Thoracic aorta (tissue), 2 donors: ENCODE measurements at places on chromosomes 6 and 20.

GRCh38 chr6:50185006-50185405, 135.3 kb upstream of the DEFB112 start:
- H3K4me1 ChIP-seq = no peaks in the 10 kb centered on the region
- no peaks in the 10 kb centered on the region for H3K27me3 ChIP-seq
- H3K27ac ChIP-seq = no peak overlapping the region
- H3K36me3 ChIP-seq = no peaks in the 10 kb centered on the region

DNA sequence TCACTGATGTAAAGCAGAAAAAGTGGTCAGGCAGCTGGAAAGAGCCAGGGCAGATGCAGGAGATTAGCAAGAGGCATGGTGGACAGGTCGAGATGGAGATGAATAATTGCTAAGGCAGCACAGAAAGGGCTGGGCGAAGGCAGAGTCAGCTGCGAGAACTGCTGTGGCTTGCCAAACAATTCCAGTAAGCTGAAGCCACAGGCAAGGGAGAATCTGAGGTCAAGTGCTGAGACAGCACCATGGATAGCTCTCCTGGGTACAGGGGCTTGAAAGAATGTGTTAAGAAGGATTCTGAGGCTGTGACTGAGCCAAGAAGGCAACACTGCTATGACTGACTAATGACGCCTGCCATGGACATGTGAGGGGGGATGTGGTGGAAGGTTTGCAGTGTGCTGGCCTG, 220.8 kb upstream of the FOXA2 start:
- no peaks in the 10 kb centered on the region for H3K27me3 ChIP-seq
- no peaks in the 10 kb centered on the region for H3K36me3 ChIP-seq
- DNase-seq = no peak
- H3K4me3 ChIP-seq = no peak overlapping the region
- no peak overlapping the region for H3K27ac ChIP-seq

DNA sequence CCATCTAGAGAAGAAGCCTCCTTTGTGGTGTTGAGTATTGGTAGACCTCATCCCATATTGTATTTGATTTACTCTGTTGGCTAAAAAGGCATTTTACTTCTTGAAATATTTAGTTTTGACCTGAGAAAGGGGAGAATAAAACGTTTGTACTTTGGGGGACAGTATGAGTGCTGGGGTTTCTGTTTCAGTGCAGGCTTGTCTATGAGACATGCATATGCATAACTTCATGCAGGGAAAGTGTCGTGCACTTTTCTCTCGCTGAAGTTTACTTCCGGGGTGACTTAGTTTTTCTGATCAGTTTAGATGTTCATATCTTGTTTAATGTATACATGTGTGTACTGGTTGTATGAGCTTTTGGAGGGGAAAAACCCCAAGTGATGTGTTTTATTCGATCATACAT, 59.5 kb downstream of the UTRN start:
- DNase-seq = no peak
- H3K36me3 ChIP-seq = no peaks in the 10 kb centered on the region
- H3K4me1 ChIP-seq = peaks cover 36% of the 10 kb centered on the region
- H3K27ac ChIP-seq = no peak overlapping the region

DNA sequence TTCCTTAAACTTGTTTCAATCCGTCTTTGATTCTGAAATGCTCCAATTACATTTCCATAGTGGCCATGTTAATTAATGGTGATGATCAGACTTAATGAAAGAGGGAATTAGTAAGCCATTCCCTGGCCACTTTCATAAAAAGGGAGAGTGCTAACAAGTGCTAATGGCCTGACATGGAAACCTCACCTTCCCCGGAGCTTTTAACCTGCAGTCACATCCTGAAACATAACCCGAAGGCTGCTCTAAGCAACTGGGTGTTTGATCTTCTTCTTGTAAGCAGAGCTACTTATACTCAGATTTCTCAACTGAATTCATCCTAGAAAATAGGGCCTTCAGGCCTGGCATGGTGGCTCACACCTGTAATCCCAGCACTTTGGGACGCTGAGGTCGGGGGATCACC, 67.1 kb upstream of the ZMYND8 start:
- no peaks in the 10 kb centered on the region for H3K27me3 ChIP-seq
- H3K27ac ChIP-seq = no peak overlapping the region
- no peaks in the 10 kb centered on the region for H3K4me1 ChIP-seq
- H3K36me3 ChIP-seq = no peaks in the 10 kb centered on the region

GRCh38 chr6:25889877-25890853, 16.1 kb upstream of the SLC17A3 start:
- no peak for DNase-seq
- H3K36me3 ChIP-seq = no peaks in the 10 kb centered on the region
- H3K4me3 ChIP-seq = no peak overlapping the region
- H3K27me3 ChIP-seq = no peaks in the 10 kb centered on the region

GRCh38 chr6:6376845-6377244, 56.4 kb upstream of the F13A1 start:
- H3K27ac ChIP-seq = no peak overlapping the region
- no peaks in the 10 kb centered on the region for H3K27me3 ChIP-seq
- no peak overlapping the region for H3K4me3 ChIP-seq
- no peaks in the 10 kb centered on the region for H3K4me1 ChIP-seq

DNA sequence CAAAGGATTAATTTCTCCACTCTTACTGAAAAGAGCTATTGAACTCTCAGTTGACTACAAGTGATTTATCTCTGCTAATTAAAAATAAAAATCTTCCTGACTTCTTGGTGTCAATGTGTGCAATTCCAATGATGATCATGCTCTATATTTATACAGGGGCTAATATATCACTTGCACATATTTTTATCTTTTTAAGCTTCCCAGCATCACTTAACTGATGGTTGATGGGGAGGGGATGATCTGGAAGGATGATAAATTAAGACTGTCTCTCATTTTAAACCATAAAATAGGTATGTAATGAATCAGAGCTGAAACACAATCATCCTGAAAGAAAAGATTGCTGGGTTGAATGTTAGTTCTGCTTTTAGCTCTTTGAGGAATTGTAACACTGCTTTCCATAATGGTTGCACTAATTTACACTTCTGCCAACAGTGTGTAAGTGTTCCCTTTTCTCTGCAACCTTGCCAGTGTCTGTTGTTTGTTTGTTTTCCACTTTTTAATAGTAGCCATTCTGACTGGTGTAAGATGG, 169.6 kb upstream of the ECI2 start:
- DNase-seq = no peak
- no peaks in the 10 kb centered on the region for H3K4me1 ChIP-seq
- no peak overlapping the region for H3K4me3 ChIP-seq
- H3K27ac ChIP-seq = no peak overlapping the region

DNA sequence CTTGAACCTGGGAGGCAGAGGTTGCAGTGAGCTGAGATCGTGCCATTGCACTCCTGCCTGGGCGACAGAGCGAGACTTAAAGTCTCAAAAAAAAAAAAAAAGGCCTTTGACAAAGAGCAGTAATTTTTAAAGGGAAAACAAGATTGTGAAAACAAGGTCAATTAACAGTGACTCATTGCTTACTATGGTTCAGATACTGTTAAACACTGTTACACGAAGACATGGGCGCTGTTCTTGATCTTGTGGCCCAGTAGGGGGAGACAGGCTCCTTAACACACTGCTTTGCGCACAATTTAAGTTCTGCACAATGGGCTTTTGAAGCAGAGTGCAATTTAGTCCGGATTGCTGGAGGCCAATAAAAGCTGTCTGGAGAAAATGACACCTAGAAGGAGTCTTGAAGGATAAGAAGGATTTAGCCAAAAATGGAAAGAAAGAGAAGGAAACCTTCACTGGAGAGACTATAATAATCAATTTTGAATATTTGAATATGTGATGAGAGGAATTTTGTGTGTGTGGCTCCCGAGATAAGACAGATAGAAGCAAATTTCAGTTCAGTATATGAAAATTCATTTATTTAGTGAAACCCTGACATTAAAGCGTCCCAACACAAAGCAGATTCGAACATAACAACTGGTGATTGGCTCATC, 6.0 kb upstream of the LATS1 start:
- H3K36me3 ChIP-seq = peaks cover 4% of the 10 kb centered on the region
- no peak overlapping the region for H3K27ac ChIP-seq
- H3K4me1 ChIP-seq = no peaks in the 10 kb centered on the region
- H3K4me3 ChIP-seq = no peak overlapping the region

DNA sequence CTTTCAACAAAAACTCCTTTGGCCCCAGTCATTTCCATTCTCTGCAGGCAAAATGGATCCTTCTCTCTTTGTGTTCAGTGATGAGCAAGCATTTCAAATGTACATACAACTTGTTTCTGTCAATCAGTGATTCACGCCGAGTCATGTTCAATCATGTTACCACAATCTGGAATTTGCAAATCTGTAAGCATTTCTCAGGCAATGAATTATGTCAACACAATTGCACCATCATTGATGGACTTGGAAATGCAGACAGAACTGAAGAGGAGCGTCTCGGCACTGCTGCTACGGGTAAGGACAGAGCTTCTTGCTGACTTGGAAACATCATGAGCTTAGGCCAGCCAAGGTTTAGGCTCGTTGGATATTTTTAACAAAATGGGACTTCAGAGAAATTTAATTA, 132.8 kb upstream of the AGPAT4 start:
- no peak overlapping the region for H3K27ac ChIP-seq
- DNase-seq = no peak
- H3K27me3 ChIP-seq = no peaks in the 10 kb centered on the region
- H3K4me1 ChIP-seq = no peaks in the 10 kb centered on the region
- no peak overlapping the region for H3K4me3 ChIP-seq
- H3K36me3 ChIP-seq = no peaks in the 10 kb centered on the region

DNA sequence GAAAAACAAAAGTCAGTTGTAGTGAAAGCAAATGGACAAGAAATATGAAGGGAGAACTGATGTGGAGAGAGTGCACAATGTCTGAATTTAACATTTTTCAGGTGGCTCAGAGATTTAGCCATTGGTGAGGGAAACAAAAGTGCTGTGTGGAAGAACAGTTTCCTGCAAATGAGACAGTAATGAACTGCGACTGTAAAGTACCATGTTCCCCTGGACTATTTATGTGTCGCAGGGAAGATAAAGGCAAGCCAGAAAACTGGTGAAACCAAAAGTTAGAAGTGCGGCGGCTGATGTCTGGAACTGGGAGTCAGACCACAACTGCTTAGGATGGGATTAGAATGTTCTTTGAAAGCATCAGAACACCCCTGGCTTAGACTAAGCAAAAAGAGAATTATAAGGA, 905.1 kb upstream of the MAN1A1 start:
- no peaks in the 10 kb centered on the region for H3K4me1 ChIP-seq
- H3K36me3 ChIP-seq = no peaks in the 10 kb centered on the region
- no peaks in the 10 kb centered on the region for H3K27me3 ChIP-seq
- no peak overlapping the region for H3K27ac ChIP-seq
- no peak for DNase-seq
- no peak overlapping the region for H3K4me3 ChIP-seq

GRCh38 chr20:13800728-13801134, 15.9 kb downstream of the NDUFAF5 start:
- peak; percentile 6 for DNase-seq
- H3K4me1 ChIP-seq = peaks cover 4% of the 10 kb centered on the region
- H3K27ac ChIP-seq = no peak overlapping the region
- H3K4me3 ChIP-seq = no peak overlapping the region
- no peaks in the 10 kb centered on the region for H3K27me3 ChIP-seq

DNA sequence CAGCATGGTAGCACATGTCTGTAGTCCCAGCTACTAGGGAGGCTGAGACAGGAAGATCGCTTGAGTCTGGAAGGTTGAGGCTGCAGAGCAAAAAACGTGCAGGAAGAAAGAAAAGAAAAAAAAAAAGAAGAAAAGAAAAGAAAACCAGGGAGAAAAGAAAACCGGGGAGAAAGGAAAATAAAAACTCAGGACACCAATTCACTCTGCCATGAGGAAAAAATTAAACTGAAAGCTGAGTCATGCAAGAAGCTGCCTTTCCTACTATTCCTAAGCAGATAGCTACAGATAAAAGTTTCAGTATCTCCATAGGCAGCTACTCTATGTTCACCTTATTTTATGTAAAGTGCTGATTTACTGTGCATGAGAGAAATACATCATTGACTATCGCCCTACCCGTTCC, 10.5 kb downstream of the PTGIS start:
- peak overlapping the region; percentile 57 for H3K4me3 ChIP-seq
- peak overlapping the region; percentile 97 for H3K27ac ChIP-seq
- no peak for DNase-seq
- peaks cover 9% of the 10 kb centered on the region for H3K36me3 ChIP-seq
- H3K27me3 ChIP-seq = no peaks in the 10 kb centered on the region

DNA sequence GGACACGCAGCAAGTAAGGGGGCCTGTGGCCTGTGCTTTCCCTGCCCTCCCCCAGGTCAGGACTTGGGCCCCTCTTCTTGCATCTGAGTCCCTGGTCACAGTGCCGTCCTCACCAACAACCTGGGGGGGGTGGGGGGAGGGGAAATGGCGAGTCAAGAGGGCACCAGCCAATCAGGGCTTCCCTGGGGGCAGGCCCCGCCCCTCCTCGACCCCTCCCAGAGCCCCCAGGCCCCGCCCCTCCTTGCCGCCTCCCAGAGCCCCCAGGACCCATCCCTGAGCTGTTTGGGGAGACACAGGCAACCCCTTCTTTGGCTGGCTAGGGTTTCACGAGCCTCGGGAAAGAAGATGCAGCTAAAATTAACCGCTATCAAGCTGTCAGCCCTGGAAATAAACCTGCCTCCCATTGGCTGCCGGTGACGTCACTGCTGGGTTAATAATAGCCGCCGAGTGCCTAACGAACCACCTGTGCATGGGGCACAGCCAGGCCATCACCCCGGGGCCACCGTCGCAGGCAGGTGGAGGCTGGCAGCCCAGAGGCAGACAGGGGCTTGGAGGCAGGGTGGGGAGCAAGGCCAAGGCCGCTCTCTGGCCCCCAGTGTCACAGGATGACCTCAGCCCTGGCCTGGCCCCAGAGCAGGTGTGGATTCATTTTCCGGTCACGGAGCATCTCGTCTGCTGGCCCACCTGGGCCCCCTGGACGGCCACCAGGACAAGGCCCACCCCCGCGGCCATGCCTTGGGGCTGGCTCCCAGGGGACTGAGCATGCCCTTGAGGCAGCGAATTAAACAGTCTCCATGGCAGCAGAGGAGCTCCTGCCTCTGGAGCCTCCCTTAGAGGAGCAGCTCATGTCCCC, 3.2 kb upstream of the EEF1A2 start:
- H3K36me3 ChIP-seq = no peaks in the 10 kb centered on the region
- H3K4me1 ChIP-seq = peaks cover 5% of the 10 kb centered on the region
- no peaks in the 10 kb centered on the region for H3K27me3 ChIP-seq
- no peak overlapping the region for H3K4me3 ChIP-seq

DNA sequence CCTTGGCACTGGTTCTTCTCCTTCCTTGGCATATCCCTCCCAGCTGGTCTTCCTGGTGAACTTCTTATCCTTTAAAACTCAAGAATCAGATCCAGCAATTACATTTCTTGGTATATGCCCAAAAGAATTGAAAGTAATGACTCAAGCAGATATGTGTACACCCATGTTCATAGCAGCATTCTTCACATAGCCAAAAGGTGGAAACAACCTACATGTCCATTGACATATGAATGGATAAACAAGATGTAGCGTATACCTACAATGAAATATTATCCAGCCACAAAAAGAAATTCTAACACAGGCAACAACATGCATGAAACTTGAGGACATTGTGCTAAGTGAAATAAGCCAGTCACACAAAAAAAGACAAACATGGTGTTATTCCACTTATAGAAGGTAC, 103.7 kb upstream of the NT5E start:
- H3K4me1 ChIP-seq = no peaks in the 10 kb centered on the region
- DNase-seq = no peak
- H3K4me3 ChIP-seq = no peak overlapping the region
- H3K27me3 ChIP-seq = no peaks in the 10 kb centered on the region
- H3K27ac ChIP-seq = no peak overlapping the region
